NCI-H345 (cell line): ENCODE measurements at places on chromosomes 12 and 14.

- DNase-seq: no peak
Observed at GRCh38 chr12:130418251-130418650, 80.6 kb downstream of the PIWIL1 start.

- no peak for DNase-seq
Observed at GRCh38 chr12:46404733-46405132, 32.2 kb upstream of the SLC38A2 start.

GRCh38 chr12:9363145-9363544, 154.9 kb upstream of the PZP start:
- DNase-seq: no peak

GRCh38 chr12:19937161-19937560, 431.2 kb upstream of the PDE3A start:
- DNase-seq: peak; percentile 20

DNA sequence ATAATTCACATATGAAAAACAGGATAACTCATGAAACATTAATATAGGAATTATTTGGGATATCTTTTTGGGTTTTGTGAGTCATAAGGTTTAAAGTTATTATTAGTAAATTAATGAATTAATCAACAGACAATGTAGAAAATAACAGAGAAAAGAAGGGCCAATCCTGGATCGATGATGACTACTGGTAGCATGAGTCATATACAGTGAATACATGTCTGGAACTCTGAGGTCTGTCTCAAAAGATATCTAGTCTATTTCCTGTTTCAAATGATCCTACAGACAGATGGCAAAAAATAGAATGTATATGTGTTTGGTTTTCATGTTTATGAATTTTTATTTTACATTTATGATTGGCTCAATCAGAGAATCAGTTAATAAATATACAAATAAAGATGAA, 86.4 kb upstream of the RTL1 start:
- no peak for DNase-seq

DNA sequence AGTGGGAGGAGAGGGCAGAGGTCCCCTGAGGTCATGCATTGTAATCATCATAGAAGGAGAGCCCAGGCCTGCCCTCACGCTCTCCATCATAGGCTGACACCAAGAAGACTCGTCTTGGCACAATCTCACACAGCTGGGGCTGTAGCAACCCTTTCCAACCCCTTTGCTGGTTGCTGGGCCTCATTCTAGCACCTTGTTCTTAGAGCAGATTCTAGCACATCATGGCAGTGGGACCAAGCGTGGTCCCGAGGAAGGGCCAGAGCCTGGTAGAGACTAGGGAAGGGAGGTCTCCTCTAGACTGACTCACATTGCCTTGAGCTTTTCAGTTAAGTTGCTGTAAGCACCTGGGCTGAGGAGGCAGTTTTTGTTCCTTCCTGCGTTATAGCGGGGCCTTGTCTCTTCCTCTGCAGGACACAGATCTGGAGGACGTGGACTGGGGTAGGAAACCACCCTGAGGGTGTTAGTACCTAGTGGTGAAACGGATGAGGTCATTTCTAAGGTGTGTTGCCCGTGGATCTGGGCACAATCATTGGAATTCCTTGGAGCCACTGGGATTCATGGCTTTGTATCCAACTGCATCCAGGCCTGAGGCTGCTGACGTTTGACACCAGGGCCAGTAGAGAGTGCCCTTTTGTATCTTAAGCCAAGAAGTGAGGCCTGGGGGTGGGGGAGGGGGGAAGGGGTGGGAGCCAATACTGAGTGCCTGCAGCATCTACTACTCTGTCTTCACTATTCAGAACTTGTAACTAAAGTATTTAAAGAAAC, 19.9 kb downstream of the RPS6KL1 start:
- no peak for DNase-seq

- no peak for DNase-seq
Observed at GRCh38 chr12:116714175-116714574, 23.7 kb downstream of the SPRING1 start.
